Stromal cell of bone marrow (primary cell): ENCODE measurements at places on chromosomes 3 and 15.
A peak's percentile ranks its signal among the peaks of the same experiment; 100 is the strongest.

- no peak for DNase-seq
These were observed 215.6 kb downstream of the RPLP1 start for GRCh38 chr15:69668039-69668705.

GRCh38 chr15:74179101-74179841 is 5.8 kb downstream of the ISLR start:
- peak; percentile 89 for DNase-seq

DNA sequence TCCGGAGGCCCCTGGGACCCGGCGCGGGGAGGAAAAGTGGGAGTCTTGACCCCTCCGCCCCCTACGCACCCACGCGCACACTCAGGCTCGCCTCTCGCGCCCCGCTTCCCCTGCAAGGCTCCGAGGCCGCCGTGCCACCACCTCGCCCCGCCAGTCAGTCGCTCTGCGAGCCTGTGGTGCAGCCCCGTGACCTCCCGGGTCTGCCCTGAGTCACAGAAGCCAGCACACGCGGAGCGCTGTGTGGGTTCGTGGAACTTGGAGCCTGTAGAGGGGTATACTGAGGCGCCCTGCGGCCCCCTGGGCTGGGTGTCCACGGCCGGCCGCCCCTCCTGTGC is 380 bp upstream of the ALS2CL start:
- DNase-seq: no peak

- DNase-seq: no peak
These were observed 40.8 kb upstream of the FILIP1L start for GRCh38 chr3:100155128-100155527.

DNA sequence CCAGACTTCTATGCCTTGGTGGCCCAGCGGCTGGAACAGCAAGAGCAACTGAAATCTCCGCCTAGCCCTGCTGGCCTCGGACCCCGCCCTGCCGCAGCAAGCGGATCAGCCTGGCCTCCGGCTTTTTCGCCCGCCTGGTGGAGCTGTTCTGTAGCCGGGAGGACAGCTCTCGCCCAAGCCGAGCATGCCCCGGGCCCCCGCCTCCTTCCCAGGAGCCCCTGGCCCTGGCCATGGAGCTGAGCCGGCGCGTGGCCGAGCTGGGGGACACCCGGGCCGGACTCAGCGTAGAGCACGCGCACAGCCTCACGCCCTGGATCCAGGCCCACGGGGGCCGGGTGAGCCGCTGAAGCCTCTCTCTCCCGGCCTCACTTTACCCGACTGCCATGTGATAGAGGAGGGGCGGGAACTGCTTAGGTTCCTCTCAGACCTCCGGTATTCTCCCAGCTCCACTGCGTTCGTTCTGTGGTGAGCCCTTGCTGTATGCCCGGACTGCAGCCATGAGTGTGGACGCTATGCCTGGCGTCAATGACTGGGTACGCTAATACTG is 24.1 kb upstream of the MRPL3 start:
- peak; percentile 22 for DNase-seq

GRCh38 chr3:136106101-136106500 is 90.0 kb downstream of the MSL2 start:
- DNase-seq: no peak

DNA sequence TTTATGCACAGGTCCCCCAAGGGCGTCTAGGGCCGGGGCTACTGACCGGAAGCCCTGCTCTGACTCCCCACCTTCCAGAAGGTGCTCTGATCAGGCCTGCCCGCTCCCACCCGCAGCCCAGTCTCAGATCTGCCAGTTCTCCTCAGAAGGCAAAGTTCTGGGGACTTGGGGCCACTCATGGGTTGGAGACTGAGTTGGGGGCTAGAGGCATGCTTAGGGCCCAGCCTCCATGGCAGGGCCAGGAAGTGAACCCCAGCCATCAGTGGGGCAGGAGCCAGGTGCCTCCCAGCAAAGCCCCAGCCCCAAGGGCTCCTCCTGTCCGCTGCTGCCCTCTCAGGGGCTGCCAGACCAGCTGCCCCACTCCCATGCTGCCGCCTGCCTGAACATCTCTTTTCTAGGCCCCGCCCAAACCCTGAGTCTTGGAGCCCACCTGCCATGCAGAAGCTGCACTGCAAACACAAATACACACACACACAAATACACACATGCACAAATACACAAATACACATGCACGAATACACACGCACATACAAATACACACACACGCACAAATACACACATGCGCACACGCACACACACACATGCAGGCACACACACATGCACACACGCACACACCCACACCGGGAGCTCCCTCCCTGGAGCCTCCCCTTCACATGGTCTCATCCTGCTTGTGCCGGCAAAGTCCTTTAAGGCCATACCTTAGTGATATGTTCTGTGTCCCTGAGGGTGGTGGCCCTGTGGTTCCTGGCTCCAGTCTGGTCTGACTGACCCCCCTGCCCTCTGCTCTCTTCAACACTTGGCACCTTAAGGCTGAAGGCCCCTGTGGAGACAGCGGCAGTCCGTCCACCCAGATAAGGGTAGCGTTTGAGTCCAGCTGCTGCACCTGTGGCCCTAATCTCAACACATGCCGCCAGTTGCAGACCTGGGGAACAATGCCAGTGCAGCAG is 59.2 kb upstream of the KLF13 start:
- DNase-seq: no peak

- DNase-seq: no peak
These were observed 74.3 kb downstream of the SIDT1 start for GRCh38 chr3:113606539-113607218.

DNA sequence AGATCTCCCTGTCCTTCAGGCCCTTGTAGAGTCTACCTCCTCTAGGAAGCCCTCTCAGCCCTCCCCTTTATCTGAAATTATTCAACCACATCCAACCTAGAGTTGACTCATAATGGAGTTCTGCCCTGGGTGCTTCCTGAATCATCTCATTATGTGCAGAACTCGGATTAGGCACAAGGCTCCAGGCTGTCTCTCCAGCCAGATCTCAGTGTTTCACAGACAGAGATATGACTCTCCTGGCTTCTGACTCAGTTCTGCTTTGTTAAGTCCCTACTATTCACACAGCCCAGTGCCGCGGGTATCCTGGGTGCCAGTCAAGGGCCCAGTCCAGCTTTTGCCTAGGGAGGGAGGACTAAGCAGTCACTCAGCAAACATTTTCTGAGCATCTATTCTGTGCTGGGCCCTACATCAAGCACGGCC is 9.3 kb downstream of the STRA6 start:
- peak; percentile 89 for DNase-seq

DNA sequence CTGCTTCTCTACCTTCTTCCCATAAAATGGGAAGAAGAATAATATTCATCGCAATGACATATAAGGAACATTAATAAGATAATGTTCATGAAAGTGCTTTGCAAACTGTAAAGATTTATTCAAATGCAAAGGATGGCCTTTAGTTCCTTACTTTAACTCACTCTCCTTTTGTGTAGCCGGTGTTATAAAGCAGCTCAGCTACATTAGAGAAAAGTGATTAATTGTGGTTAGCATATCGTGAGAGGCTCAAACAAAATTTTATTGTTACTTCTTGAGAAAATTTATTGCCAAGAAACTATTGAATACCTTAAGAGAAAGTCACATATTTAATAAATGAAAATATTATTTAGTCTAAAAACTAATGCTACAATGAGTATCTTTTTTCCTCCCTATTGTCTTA is 250.7 kb upstream of the NR2E3 start:
- no peak for DNase-seq

DNA sequence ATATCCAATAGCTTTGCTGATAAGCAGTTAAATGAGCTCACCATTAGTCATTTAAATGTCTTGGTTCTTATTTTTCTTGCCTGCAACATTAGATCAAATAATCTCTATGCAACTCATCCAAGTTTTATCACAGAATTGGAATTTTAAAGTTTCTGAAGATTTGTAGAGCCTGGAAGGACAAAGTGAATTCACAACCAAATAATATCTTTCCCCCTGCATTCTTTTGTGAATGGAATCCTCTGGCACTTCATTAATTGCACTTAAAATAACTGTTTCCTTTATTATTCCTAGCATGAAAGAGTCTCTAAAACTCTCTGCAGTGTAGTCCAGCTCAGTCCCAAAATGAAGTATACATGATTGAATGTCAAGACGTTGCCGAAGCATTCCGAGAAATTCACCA is 345.6 kb upstream of the TGFBR2 start:
- DNase-seq: no peak

DNA sequence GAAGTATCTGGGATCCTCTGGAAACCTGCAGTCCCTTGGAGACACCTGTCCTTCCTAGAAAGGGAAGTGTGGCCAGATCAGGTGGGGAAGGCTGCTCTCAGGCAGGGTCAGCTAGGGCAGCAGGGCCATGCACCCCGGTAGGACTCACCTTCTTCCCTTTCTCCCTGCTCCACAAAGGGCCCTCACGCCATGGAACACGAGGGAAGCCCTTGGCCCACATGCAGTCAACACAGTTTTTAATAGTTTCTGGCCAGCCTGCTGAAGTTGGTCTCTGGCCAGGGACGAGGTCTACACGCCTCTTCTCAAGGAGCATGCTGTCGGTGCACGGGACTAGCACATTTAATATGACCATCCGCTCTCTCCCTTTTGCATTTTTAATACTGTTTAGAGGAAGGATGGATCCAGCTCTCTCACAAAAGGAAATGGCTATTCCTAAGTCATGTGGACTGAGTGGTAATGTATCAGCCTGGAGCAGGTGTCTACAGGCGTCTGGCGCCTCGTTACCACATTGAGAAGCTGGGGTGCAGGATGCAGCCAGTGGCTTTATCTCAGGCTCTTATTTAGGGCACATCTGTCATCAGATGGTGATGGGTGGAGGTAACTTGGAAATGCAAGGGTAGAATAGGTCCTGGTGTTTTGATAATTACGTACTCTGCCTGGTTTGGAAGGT is 153.9 kb downstream of the KLF13 start:
- DNase-seq: no peak

GRCh38 chr3:4523710-4524698 is 30.9 kb downstream of the ITPR1 start:
- DNase-seq: no peak

DNA sequence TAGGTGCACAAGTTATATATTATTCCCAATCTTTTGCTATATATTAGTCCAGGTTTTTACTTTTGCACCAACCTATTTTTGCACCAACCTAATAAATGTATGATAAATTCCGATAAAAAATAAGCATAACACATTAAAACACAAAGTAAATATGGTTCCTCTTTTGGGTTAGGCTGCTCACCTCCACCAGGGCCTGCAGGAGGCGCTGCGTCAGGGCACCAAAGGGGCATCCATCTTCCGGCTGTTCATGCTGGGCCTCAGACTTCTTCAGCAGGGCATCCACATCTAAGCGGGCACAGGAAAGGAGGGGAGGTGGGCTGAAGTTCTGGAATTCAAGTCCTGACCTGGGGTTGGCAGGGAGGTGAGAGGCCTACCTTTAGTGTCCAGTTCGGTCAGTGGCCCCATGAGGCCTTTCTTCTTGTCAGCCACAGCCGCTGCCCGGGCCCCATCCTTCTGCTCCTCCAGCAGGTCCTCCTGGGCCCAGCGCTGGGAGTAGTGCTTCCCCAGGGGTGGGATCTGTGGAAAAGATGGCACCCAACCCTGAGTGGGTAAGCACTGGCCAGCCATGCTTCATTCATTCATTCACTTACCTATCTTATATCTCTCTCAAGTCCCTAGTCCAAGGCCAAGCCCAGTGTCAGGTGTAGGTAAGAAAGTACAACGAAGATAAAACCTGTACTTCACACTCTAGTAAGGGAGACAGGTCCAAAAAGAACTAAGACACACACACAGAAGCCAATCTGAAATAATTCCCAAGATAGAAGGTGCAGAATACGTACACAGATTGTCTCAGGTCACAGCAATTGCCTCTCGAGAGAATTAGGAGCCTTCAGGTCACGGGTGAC is 5.2 kb downstream of the TADA3 start:
- DNase-seq: no peak

- no peak for DNase-seq
These were observed 181.1 kb downstream of the STT3B start for GRCh38 chr3:31713816-31714215.

DNA sequence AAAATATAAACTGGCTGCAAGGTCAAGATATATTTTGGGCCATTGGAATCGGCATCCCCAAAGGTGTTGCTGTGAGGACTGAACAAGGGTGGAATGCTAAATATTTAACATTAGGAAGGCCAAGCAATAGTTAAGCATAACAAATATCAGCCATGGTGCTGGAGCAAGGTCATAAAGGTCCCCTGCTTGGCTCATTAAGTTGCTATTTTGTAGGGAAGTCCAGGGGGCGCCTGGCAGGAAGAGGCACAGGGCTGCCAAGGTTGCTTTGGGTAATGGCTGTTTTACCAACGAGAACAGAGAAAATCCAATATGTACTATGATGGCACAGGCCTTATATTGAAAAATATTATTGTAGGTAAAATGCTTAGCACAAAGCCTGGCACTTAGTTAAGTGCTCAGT is 62.2 kb downstream of the SLC15A2 start:
- no peak for DNase-seq

- DNase-seq: no peak
These were observed 441 bp downstream of the CEP70 start for GRCh38 chr3:138593488-138594149.

- DNase-seq: peak; percentile 88
These were observed 31.9 kb downstream of the SH3BP5 start for GRCh38 chr3:15300323-15301078.

DNA sequence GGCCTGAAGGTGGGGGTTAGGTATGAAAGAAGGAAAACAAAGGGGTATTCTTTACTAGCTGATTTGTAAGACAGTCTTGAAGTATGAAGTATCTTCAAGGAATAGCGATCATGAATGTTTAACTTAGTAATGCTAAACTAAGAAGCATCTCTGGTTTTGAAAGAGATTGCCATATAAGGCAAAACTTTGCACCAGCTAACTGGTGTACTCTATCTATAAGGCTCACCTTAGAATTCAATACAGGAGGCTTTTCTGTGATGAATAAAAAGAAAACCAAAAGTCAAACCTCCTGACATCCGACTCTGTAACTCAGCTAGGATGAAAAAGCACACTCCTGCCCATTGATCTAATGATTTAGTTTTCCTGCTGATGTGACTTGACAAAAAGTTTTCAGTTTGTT is 54.7 kb downstream of the FOXP1 start:
- no peak for DNase-seq

- no peak for DNase-seq
These were observed 9.3 kb downstream of the MKRN3 start for GRCh38 chr15:23574742-23575141.

GRCh38 chr15:72562878-72563277 is 88.7 kb downstream of the ARIH1 start:
- DNase-seq: no peak

DNA sequence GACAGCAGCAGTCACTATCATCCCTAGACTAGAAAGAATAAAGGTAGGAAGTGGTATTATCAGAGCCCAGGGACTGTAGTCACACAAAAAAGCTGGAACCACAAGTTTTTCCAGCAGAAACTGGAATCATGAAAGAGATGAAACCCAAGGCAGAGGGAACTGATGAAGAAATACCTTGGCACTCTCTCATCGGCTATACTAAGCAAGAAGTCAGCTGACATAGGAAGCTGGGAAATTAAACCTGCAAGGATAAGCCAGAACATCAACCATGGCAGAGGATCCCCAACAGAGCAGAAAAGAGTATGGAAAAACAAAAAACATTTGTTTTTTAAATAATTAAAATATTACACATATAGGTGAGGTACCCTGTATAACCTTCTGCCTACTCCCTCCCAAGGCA is 86.5 kb downstream of the AQR start:
- peak; percentile 5 for DNase-seq

- DNase-seq: no peak
These were observed 8.5 kb downstream of the KLHL18 start for GRCh38 chr3:47291158-47291753.

- DNase-seq: no peak
These were observed 22.1 kb upstream of the RAD18 start for GRCh38 chr3:8985411-8985831.

GRCh38 chr3:177731644-177732268 is 534.5 kb upstream of the TBL1XR1 start:
- DNase-seq: no peak

- no peak for DNase-seq
These were observed 175.9 kb downstream of the THRB start for GRCh38 chr3:24318677-24319287.
